ENCODE measurements at places on chromosomes 2 and 18.

- DNase-seq, result no peak
These were observed 95.0 kb downstream of the PID1 start for GRCh38 chr2:229176136-229176535.

- no peak for DNase-seq
These were observed 1409.3 kb upstream of the CDH2 start for GRCh38 chr18:29586210-29586609.

- DNase-seq, result no peak
These were observed 115.7 kb upstream of the FHL2 start for GRCh38 chr2:105514576-105514975.

- DNase-seq, result no peak
These were observed 3.2 kb upstream of the LIMS2 start for GRCh38 chr2:127678531-127678930.

DNA sequence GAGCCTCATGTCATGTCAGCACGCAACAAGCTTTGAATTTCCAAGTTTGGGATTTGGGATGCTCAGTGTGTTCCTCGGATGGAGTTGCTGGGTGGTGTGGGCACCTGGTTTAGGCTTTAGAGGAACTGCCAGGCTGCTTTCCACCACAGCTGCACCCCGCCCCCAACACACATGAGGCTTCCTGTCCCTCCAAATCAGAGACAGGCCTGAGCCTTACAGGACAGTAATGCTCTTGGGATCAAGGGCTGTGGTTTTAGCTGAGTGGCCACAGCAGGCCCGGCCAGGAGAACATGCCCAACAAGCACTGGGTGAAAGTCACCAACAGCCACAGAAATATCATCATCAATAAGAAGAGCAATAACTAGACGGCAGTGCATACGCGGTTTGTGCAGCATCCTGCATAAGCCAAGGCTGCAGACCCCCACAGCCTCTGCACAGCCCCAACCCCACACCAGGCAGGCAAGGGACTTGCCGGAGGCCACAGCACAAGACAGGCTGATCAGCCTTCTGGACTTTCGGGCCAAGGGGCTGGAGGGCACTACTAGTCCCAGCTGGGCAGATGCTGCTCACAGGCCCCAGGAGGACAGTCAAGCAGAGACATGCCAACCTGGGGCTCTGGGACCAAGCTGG, 29.7 kb upstream of the GPC1 start:
- no peak for DNase-seq

- DNase-seq, result no peak
These were observed 2.5 kb downstream of the SP100 start for GRCh38 chr2:230418341-230419016.

DNA sequence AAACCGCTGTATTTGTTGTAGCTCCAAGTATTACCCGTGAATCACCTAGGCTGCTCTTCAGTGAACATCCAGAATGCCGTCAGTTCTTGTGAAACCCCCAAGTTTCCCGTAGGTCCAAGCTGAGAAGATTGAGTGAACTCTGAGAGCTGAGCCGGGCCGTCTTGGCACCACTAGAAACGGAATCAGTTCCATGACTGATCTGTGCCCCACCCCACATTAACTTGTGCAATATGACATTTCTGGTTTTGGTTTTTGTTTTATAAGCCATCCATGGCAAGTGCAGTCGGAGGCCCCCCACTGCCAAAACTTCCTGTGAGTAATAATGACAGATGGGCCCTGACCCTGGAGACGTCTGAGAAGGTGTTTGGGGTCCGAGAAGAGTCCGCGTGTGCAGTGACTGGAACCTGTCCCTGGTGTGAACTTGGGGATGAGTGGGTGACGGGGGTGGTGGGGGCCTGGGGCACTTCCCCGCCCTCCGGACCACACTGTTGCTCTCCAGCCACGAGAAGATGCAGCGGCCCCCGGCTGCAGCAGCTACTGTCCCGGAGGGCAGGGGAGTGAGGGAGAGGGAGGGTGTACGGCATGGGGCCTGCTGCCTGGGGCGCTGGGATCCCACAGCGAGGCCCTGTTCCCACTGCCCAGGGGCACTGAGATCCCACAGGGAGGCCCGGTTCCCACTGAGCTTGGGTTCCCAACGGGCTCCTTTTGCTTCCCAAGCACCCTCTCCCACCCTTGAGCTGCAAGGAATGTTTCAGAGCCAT, 26.5 kb downstream of the NFATC1 start:
- no peak for DNase-seq

GRCh38 chr18:45119876-45120275, 439.2 kb downstream of the SETBP1 start:
- peak; percentile 53 for DNase-seq

DNA sequence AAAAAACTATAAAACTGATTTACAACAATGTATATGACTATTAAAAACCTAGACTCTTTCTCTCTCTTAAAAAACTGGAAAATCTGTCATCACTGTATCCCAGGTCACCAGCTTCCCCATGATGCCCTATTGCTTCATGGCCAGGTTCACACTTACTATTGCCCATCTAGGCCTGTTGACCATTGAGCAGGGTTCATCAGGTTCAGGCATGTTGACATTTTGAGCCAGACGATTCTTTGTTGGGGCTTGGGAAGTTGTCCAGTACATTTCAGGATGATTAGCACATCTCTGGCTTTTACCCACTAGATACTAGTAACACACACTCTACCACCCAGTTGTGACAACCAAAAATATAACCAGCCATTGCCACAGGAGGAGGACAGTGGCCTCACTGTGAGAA, 26.9 kb upstream of the RAB27B start:
- no peak for DNase-seq

Data from NCI-H1105 treated with DMSO at 0.1 percent for 48 hours (cell line).